Activated T-helper 9 cell treated with anti-CD3 and anti-CD28 coated beads, Interleukin-2, amount 50 U/mL, for 16 hours (primary cell): ENCODE measurements at places on chromosomes 6 and 20.
A peak's percentile ranks its signal among the peaks of the same experiment; 100 is the strongest.

DNA sequence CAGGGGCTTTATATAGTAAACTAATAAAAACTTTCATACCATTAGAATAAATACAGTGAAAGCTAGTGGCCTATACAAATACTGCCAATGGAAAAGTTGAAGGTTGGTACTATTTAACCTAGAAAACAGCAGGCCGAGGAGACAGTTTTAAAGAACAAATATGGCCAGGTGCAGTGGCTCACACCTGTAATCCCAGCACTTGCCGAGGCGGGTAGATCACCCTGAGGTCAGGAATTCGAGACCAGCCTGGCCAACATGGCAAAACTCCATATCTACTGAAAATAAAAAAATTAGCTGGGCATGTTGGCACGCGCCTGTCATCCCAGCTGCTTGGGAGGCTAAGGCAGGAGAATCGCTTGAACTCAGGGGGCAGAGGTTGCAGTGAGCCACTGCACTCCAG, 24.8 kb downstream of the GLYATL3 start:
- DNase-seq, result no peak

GRCh38 chr6:36196113-36196879, at the start of gene BRPF3:
Gene BRPF3, plus strand, starts transcription at chr6:36196744. Its CDS starts 3,579 bp downstream, at chr6:36200323.
- DNase-seq, result peak; percentile 65

DNA sequence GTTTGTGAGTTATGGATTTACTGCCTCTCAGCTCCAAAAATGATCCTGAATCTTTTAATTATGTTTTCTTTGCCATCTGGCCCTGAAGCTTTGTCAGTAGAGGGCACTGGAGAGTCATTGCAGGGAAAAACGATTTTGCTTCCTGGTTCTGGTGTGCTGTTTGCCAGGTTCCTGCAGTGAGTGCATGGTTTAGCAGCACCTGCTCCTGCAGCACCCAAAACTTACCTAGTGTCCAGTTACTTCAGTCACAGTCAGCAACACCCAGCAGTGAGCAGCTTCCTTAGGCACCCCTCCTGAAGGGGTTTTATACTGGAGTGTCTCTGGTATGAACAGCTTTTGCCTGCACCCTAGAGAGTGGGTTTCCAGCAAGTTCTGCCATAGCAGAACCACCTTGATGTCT, 6.0 kb upstream of the TRIM26 start:
- DNase-seq, result peak; percentile 19

- no peak for DNase-seq
These were observed 9.4 kb upstream of the PYGB start for GRCh38 chr20:25238319-25239037.

DNA sequence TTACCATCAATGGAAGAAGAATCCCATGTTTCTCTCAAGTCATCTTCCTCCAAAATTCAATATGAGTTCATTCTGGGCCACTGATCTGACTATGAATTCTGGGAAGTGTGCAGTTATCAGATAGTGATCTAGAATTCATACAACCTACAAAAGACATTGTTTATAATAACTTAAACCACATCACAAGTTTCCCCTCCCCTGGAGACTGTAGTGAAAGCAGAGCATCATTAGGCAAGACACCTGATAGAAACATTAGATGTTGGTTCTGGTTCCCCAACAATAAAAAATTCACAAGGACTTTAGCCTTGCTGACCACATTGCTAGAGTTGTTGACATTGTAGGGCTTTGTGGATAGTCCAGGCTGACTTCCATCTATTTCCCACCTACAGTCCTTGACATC, 506.4 kb upstream of the JAG1 start:
- DNase-seq, result no peak

DNA sequence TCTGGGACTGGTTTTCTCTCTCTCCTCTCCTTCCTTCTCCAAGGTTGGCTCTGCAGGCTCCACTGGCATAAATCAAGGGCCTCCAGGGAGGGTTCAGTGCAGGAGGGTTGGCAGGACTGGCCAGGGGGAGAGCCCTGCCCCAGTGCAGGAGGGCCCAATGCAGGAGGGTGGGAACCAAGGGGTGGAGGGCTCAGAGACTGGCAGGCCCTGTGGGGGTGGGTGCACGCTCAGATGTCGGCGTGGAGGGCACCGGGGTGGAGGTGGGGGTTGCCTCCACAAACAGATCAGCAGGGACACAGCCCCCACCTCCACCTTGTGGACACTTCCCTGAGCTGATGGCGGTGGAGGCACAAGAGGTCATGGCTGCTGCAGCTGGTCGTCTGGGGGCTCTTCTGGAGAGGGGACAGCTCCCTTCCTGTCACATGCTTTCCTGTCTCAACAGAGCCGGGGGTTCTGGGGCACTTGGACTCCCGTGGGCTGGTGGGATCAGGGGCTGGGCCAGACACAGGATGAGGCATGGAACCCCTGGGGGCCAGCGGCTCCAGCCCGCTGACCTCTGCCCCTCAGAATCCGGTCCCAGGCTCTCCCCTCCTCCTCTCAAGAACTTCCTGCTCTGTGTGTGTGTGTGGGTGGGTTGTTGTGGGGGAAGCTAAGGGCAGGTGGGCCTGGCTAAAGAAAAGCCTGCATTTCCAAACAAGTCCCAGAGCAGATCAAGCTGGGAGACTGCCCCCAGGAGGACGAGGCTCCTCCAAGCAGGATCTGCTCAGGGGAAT, 2.7 kb upstream of the ABHD16B start:
- DNase-seq, result no peak

GRCh38 chr6:31114541-31114878, at the start of gene PSORS1C1:
Gene PSORS1C1, plus strand, starts transcription at chr6:31114800. Its CDS starts 14,833 bp downstream, at chr6:31129633.
- no peak for DNase-seq

- no peak for DNase-seq
These were observed 134.9 kb upstream of the THBS2 start for GRCh38 chr6:169388395-169389166.

DNA sequence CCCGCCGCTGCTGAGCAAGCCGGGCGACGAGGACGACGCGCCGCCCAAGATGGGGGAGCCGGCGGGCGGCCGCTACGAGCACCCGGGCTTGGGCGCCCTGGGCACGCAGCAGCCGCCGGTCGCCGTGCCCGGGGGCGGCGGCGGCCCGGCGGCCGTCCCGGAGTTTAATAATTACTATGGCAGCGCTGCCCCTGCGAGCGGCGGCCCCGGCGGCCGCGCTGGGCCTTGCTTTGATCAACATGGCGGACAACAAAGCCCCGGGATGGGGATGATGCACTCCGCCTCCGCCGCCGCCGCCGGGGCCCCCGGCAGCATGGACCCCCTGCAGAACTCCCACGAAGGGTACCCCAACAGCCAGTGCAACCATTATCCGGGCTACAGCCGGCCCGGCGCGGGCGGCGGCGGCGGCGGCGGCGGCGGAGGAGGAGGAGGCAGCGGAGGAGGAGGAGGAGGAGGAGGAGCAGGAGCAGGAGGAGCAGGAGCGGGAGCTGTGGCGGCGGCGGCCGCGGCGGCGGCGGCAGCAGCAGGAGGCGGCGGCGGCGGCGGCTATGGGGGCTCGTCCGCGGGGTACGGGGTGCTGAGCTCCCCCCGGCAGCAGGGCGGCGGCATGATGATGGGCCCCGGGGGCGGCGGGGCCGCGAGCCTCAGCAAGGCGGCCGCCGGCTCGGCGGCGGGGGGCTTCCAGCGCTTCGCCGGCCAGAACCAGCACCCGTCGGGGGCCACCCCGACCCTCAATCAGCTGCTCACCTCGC, 1.5 kb downstream of the ARID1B start:
- DNase-seq, result peak; percentile 42

DNA sequence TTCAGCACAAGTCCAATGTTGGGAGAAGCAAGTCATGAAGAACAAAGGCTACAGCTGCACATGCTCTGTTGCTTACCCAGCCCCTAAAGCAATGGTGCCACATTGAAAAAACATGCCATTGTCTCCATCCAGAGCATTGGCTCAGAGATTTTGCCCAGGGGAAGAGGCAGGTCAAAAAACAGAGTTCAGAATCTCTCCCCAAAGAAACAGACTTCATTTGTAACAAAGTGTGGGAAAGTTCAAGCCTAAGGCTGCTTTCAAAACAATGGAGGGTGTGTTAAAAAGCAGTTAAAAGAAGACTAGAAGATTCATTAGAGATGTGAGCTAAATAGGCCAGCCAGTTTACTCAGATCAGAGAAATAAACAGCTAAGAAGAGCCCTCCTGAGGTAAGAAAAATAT, 63.6 kb downstream of the DZANK1 start:
- DNase-seq, result no peak

DNA sequence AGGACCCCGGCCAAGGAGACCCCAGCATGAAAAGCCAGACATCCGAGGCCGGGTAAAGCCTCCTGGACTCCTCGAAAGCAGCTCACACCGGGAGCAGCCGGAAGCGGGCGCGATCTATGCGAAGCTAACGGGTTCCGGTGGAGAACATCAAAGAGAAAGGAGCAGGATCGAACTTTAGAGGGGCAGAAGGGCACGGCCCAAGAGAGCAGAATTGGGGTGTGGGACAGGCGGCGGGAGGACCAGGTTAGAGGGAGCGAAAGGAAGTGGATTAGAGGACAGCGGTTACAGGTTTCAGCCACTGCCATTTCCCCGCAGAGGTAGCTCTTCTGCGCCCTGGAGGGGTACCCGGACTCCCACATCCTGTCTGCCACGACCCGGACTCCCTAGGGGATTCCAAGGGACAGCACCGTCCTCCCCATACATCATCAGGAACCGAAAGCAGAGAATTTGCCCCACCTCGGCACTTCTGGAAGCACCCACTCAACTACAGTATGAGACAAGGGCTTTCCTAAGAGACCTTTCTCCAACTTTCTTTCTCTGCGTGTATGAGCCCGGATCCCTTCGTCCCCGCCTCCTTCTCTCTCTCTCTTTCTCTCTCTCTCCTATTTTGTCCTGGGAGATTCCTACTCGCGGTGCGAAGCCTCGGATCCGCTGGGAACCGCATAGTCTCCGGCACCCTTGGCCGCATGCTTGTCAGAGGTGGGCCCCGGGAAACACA, 507 bp upstream of the VGLL2 start:
- no peak for DNase-seq

- no peak for DNase-seq
These were observed 408.1 kb upstream of the MARCKS start for GRCh38 chr6:113449051-113449450.

- no peak for DNase-seq
These were observed 11.8 kb downstream of the FAM110A start for GRCh38 chr20:845226-845868.

DNA sequence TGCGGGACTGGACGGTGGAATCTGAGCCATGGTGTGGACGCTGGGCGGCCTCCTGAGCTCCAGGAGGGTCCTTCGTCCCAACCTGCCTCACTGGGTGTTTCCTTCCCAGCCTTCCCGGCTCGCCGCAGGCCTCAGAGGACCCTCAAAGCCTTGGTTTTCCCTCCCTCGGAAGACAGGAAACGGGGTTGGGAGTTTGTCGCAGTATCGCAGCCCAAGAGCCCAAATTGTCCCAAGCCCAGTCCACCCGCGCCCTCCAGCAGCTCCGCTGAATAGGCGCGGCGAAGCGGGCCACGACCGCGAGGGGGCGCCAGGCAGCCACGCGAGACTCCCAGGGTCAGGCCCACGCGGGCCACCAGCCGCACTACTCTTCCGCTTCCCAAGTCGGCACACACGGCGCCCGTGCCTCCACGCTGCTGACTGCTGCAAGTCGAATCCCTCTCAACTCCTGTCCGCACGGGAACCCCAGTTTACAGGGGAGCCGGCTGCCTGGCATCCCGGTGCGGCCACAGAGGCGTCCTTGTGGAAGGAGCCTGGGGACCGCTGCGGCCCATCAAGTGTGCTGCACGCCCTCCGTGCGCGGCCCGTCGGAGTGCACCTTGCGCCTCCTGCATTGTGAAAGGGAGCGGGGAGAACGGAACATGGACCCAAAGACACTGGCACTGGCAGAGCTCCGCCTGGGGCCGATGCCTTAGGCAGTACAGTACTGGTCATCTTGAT, 40.4 kb upstream of the HMGA1 start:
- peak; percentile 86 for DNase-seq

GRCh38 chr20:4069751-4070150, 54.4 kb upstream of the RNF24 start:
- no peak for DNase-seq

DNA sequence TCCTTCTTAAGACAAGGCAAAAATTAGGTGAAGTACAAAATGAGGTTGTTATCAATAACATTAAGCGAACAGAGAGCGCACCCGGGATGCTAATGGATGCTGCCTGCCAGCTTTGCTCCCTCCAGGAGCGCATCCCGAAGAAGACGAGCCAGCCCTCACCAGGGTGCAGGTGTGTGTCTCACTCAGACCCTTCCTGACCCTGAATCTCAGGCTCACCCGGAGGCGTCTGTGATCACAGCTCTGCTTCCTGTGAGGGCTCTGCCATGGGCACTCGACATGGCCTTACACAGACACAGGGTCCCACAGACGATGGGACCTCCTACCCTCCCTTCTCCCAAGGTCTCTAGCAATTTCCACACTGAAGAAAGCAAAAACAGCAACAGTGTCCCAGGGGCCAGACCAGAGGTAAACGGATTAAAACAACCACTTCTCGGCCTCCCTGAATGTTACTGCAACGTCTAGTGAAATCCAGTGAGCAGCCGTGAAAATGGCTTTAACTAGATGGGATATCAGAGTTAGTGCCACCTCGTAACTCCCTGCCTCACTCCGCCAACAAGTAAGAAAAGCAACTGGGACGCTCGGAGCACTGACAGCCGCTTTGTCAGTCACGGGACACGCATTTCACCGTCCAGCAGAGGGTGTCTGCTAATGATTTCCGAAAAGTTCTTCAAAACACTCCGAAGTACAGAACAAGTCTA, 11.7 kb downstream of the ZBTB46 start:
- DNase-seq, result no peak

GRCh38 chr6:107941627-107942026, 16.4 kb downstream of the SEC63 start:
- DNase-seq, result no peak

DNA sequence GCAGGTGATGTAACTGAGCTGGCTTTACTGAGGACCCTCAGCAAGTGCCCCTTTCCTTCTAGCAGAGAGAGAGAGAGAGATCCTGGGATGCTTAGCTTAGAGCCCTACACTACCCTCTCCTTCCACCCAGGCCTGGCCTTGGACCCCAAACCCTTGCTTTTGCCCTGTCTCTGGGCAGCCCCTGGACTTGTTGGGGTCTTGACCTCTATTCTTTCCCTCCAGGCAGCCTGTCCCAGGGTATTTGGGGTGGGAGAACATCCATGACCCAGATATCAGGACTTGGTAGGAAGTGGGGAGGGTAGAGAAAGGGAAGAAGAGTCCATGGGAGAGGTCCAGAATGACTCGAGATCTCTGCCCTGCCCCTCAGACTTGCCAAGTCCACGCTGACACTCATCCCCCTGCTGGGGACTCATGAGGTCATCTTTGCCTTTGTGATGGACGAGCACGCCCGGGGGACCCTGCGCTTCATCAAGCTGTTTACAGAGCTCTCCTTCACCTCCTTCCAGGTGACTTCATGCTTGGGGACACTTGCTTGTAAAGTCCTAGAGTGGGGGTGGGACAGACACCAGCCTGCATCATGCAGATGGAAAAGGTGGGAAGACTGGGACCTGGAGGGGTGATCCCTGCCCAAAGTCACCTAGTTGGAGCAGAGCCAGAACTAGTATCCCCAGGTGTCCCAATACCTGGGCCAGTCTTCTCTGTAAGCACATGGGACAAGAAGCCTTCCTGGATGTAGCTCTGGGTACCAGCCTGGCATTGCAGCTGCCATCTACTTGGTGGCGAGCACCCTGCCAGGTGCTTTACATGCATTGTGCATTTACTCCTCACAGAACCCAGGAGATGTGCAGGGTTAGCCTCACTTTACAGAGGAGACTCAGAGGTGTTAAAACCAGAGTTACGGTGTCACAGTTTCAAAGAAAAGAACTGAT, 30.9 kb downstream of the GLP1R start:
- DNase-seq, result no peak
